ENCODE measurements at places on chromosomes 5 and 9.

GRCh38 chr5:145801195-145801594, 33.9 kb downstream of the PRELID2 start:
- H3K27me3 ChIP-seq: no peaks in the 10 kb centered on the region
- no peak for DNase-seq
- H3K36me3 ChIP-seq: peaks cover under 1% of the 10 kb centered on the region
- H3K4me3 ChIP-seq: no peak overlapping the region

DNA sequence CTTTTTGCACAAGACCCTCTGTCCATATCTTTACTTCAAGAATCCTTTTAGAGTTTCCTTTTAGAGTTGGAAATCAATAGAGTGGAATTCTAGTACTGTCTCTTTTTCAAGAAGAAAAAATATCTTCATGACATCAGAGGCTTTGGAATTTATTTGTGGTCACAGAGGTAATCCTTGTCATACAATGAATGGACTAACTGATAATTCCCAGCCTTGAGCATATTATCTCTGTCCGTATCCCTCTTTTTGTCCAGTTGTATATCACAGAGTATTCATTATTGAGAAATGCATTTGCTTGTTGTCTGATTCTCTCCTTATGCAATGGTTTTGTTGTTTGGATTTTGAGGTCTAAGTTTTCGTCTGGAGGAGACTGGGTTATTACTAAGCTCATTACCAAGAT, 82.0 kb upstream of the HAPLN1 start:
- H3K4me1 ChIP-seq: no peaks in the 10 kb centered on the region
- no peak for DNase-seq
- H3K27ac ChIP-seq: no peak overlapping the region
- H3K36me3 ChIP-seq: no peaks in the 10 kb centered on the region

- no peak overlapping the region for H3K27ac ChIP-seq
- H3K27me3 ChIP-seq: no peaks in the 10 kb centered on the region
- H3K36me3 ChIP-seq: no peaks in the 10 kb centered on the region
These were observed 27.0 kb downstream of the VCAN start for GRCh38 chr5:83498585-83498984.

DNA sequence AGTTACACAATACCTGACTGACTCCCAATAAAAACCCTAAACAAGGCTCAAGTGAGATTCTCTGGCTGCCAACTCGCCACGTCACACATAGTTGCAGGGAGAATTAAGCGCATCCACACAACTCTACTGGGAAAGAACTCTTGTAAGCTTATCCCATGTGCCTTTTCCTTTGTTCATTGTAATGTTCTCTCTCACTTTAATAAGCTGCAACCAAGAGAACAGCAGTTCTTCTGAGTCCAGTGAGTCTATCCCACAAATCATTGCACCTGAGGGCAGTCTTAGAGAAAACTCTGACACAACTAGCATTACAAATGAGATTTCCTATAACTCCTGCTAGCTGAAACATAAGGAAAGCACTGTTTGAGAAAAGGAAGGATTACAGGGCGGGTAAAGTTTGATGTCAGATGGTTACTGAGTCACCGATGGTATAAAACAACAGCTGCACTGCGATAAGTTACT, 27.4 kb downstream of the CENPK start:
- H3K4me1 ChIP-seq: no peaks in the 10 kb centered on the region
- no peak for DNase-seq
- no peak overlapping the region for H3K4me3 ChIP-seq

- H3K27ac ChIP-seq: no peak overlapping the region
- DNase-seq: no peak
- no peak overlapping the region for H3K4me3 ChIP-seq
These were observed 50.9 kb downstream of the UBE2R2 start for GRCh38 chr9:33867747-33868439.
